ENCODE measurements at places on chromosomes 11 and 22. TPM values are rescaled to one million over a fixed set of nuclear protein-coding genes. Genes with fewer than 3 reads are reported as not detected.

Gene TREH
- total RNA-seq = not detected

DNA sequence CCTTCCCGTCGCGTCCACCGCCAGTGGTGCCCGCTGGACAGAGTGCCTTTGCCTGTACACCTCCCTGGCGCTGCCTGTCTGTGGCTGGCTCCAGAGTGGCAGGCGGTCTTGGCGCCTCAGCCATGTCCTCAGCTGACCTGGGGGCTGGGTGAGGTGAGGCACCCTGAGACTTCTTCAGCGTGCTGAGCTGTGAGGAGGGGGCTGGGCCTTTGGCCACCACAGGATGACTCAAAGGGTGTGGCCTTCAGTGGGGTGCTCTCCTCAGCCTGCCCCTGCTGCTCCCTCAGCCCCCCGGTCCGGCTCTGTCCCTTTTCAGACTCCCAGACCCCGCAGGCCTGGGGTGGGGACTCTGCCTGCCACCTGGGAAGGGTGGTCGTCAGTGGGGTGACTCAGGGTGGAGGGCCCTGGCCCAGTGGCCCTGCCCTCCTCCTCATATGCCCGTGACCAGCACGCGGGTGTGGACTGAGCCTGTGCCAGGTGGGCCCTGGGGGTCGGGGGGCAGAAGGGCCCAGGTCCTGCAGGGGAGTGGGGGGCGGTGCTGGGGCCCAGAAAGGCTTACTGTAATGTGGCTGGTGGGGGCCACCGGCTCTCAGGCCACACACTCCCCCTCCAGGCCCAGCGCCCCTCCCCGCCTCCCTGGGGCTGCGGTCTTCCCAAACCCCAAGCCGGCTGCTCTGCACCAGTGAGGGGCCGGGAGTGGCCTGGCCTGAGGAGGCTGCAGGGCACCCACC lies 15.9 kb downstream of the CRELD2 start:
- peaks cover 9% of the 10 kb centered on the region for H3K27me3 ChIP-seq
- H3K36me3 ChIP-seq = no peaks in the 10 kb centered on the region
- peaks cover 16% of the 10 kb centered on the region for H3K4me1 ChIP-seq
- no peak overlapping the region for H3K4me3 ChIP-seq
- DNase-seq = no peak

DNA sequence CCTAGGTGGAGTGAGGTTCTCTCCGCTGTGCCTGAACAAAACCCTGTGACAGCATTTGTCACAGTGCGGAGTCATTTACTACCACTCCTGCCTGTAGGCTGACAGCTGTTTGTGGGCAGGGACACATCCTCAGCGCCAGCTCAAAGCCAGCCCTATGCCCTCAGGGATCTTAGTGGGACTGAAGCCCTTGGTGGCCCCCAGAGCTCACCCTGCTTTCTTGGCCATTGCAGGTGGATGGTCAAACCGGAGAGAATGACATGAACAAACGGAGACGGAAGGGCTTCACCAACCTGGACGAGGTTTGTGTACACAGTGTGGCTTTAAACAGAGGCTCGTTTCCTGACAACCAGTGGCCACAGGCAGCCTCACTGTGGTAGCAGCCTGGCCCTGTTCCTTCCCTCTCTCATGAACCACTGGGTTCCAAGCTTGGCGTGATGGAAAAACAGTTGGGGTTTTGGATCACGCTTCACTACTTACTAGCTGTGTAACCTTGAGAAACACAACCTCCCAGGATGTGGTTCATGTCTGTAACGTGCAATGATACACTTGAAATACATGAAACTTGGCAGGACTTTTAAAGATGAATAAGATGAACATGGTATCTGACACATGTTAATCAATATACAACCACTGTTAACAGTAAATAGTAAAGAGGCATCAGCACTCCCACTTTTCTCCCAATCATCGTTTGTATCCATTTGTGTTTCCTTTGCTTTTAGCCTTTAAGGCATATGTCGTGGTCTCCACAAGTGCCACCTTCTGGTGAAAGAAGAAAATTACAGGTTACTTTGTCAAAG lies 125.8 kb downstream of the MICAL2 start:
- no peak overlapping the region for H3K27ac ChIP-seq
- no peaks in the 10 kb centered on the region for H3K27me3 ChIP-seq
- H3K4me1 ChIP-seq = no peaks in the 10 kb centered on the region
- H3K4me3 ChIP-seq = no peak overlapping the region
- no peak for DNase-seq

- peaks cover 20% of the 10 kb centered on the region for H3K4me1 ChIP-seq
- no peaks in the 10 kb centered on the region for H3K36me3 ChIP-seq
- no peaks in the 10 kb centered on the region for H3K27me3 ChIP-seq
- no peak overlapping the region for H3K27ac ChIP-seq
- no peak for DNase-seq
- H3K4me3 ChIP-seq = no peak overlapping the region
Observed at GRCh38 chr11:30479899-30480298, 106.3 kb downstream of the MPPED2 start.

Gene TFIP11
- total RNA-seq = 28.3 TPM

Gene PNPLA5
- total RNA-seq = 8.2 TPM

- H3K27me3 ChIP-seq = no peaks in the 10 kb centered on the region
- peaks cover 4% of the 10 kb centered on the region for H3K36me3 ChIP-seq
- H3K4me1 ChIP-seq = peaks cover 6% of the 10 kb centered on the region
- peak; percentile 70 for DNase-seq
- peak overlapping the region; percentile 6 for H3K4me3 ChIP-seq
Observed at GRCh38 chr11:121800731-121801393, 315.2 kb downstream of the BLID start.

Gene DERL3
- 8.7 TPM for total RNA-seq

All from H1 (cell line).